RCC 7860 (cell line): ENCODE measurements at places on chromosomes 16 and 17.

DNA sequence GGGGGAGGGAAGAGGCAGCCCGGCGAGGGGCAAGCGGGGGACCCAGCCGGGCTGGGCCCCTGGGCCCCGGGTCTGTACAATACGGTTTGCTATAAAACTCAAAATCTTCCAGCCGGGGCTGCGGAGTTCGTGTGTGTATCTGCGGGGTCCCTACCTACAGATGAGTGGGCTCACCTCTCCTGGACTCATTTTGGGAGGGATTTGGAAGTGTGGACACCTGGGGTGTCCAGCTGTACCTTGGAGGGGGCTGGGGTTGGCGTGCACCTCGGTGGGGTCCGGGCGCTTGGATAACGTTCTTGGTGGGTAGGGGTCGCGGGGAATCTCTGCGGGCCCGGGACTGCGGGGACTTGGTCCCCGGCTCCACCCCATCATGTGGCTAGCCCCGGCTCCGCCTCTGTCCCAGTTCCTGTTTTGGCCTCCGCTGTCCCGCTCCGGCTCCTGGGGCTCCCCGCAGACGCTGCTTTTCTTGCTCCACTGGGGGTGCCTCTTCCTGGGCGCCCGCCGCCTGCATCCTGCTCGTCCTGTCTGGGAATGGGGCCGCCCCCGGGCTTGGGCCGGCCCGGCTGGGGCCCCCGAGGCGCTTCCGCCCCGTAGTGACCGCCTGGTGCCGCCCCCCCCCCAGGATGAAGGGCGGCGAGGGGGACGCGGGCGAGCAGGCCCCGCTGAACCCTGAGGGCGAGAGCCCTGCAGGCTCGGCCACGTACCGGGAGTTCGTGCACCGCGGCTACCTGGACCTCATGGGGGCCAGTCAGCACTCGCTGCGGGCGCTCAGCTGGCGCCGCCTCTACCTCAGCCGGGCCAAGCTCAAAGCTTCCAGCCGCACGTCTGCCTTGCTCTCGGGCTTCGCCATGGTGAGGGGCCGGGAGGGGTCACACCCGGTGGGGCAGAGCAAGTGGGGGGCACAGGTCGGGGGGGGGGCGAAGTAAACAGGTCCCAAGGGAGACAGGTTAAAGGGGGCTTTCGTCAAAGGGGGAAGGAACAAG is at the start of gene ORAI3:
Gene ORAI3 (plus strand): TSS at position 402 of the 983 bp plus-strand sequence. CDS start 222 bp downstream, at position 624.
- peak; percentile 36 for DNase-seq

DNA sequence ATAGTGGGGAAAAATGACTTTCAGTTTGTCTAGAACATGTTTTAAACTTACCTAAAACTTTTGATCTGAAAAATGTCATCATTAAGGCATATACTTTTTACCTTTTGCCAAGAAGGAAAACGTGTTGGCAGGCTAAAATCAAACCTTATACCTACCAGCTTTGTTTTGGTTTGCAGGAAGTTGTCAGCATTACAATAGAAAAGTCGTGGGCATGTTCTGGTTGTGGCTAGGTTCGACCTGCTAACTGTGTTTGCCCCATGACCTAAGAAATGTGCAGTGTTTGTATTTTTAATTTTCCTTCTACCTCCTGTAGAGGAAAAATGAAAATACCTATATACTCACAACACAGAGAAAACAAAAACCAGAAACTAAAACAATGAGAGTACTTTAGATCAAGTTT is 13.0 kb downstream of the SKAP1 start:
- DNase-seq: no peak

GRCh38 chr16:89909777-89910716 is 8.6 kb upstream of the MC1R start:
- peak; percentile 34 for DNase-seq

- DNase-seq: no peak
Measured at GRCh38 chr16:78439646-78440045, 340.2 kb downstream of the WWOX start.

DNA sequence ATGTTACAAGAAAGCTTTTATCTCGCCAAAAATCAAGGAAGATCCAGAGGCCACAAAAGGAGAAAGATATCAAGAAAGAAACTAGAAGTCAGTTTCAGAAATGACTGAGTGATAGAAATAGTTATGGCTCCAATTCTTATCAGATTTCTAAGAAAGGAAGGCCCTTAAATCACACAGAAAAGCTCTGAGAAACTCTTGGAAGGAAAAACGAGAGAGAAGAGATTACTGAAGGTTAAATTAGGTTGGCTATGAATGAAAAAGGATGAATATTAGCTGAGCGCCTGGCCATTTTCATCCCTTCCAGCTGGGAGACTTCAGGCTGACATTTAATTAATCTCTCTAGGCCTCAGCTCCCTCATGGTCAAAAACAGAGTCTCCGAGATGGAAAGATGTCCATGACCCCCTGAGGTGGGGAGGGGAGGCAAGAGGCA is 72.3 kb downstream of the CYTH1 start:
- DNase-seq: no peak

GRCh38 chr17:29677221-29677791 is 54.6 kb upstream of the CORO6 start:
- no peak for DNase-seq

DNA sequence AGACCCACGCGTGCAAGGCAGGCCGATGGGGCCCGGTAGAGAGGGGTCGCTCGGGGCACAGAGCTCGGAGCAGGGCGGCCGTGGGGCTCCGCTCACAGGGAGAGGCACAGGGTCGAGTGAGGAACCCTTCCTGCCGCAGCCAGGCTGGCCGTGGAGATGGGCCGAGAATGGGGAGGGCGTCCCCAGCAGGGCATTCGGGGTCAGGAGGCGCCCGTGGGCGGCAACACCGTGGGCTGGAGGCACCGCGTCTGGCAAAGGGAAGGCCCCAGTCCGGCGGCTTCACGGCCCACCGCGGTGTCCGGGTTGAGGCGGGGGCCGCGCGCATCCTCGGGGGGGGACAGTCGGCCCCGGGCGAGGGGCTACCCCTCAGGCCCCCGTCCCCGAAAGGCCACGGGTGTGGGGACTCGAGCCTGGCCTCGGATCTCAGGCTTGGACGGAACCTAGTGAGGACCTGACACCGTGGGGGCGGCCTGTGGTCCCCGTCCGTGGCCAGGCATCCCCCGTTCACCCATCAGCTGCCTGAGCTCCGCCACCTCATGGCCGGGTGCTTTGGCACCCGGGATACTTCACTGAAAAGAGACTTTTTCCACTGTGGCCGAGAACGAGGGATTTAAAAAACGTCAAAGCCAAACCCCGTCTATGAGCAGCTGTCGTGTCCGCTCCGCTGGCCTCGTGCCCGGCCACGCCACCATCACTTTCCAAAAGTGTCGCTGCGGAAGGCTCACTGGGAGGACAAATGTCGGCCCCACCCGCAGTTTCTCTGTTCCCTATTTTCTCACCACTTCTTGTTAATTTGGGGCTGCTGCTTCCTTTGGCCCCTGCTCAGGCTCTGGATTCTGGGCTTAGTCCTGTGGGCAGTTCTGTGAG is 73.6 kb downstream of the METRNL start:
- no peak for DNase-seq

- DNase-seq: no peak
Measured at GRCh38 chr17:40779181-40779909, 3.0 kb downstream of the KRT27 start.

DNA sequence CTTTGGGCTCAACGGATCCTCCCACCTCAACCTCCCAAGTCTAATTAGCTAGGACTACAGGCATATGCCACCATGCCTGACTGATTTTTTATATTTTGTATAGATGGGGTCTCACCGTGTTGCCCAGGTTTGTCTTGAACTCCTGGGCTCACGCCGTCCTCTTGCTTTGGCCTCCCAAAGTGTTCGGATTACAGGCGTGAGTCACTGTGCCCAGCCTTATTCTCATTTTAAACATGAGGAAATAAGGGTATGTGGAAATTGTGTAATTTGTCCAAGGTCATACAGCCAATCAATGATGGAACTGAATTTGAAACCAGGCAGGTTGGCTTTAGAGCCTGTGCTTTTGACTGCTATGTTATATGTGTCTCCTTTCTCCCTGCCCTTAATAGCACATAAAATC is 27.4 kb upstream of the AQP8 start:
- DNase-seq: no peak

DNA sequence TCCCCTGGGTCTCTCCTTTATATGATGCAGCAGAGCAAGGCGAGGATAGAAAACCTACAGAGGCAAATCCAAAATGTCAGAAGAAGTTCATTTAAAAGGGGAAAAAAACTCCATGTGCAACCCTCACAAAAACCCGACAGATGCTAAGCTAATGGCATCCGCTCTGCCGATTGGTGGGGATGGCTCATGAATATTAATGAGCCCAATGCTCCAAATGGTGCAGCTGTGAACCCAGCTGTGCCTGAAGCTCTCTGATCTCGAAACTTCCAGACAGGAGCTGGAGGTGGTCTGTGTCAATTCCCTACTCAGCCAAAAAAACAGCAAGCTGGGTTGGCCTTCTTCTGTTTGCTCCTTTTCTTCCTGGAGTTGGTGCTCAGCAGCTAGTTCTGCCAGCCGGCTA is 15.5 kb downstream of the SNX11 start:
- DNase-seq: no peak

- DNase-seq: no peak
Measured at GRCh38 chr17:13297183-13297582, 279.4 kb upstream of the ELAC2 start.

DNA sequence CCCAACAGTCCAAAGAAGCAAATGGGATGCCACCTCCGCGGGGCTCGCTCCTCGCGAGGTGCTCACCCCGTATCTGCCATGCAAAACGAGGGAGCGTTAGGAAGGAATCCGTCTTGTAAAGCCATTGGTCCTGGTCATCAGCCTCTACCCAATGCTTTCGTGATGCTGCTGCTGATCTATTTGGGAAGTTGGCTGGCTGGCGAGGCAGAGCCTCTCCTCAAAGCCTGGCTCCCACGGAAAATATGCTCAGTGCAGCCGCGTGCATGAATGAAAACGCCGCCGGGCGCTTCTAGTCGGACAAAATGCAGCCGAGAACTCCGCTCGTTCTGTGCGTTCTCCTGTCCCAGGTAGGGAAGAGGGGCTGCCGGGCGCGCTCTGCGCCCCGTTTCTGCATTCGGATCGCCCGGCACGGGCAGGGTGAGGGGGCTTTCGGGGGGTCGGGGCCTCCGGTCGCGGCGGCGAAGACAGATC is at the start of gene CDH13:
Gene CDH13 (plus strand): TSS at position 179 of the 471 bp plus-strand sequence.
- DNase-seq: no peak

GRCh38 chr17:73693071-73693470 is 48.8 kb upstream of the SDK2 start:
- DNase-seq: no peak

- no peak for DNase-seq
Measured at GRCh38 chr16:81374550-81374949, 59.8 kb downstream of the GAN start.

GRCh38 chr16:24834459-24835335 is 11.1 kb upstream of the SLC5A11 start:
- peak; percentile 30 for DNase-seq

DNA sequence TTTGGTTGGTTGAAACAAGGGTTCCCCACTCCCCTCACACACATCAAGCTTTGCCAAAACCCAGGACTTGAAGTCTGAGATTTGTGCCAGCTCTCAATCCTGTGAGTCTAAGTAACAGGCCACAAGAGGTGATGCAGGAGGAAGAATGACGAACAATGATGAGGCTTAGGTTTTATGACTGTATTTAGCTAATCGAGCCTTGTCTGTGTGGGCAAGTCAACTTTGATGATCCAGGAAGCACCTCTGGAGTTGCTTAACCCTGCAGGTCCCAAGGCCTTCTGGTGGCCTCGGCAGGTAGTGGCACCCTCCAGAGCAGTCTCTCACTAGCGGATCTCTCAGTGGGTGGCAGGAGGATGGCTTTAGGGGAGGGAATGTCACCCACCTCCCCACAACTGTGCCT is 28.7 kb downstream of the CDK5RAP3 start:
- peak; percentile 50 for DNase-seq

DNA sequence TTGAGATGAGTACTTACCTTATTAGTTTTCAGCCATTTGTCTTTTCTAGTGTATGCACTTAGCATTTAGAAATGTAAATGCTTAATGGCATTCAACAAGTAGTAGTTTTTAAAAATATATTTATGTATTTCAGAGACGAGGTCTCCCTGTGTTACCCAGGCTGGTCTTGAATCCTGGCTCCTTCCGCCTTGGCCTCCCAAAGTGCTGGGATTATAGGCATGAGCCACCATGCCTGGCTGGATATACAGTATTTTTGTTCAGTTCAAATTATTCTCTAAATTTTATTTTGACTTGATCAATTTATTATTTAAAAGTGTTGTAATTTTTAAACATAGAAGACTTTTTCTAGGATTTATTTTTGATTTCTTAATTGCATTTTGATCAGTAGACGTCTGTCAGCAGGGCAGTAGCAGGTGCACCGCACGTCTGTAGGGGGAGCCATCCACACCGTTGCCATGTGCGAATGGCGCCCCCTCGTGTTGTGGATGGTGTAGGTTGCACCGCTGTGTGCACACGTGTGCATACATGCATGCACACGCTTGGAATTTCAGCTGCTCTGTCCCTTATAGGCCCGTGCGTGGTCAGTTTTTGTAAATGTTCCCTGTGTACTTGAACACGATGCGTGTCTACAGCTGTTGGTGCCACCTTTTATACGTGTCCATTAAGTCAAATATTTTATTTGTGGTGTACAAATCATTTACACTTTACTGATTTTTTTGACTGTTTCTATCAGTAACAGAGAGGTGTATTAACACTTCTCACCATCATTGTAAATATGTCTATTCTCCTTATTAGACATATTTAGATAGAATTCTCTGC is 30.6 kb downstream of the RPTOR start:
- DNase-seq: peak; percentile 74

- no peak for DNase-seq
Measured at GRCh38 chr16:1535391-1536291, 2.2 kb downstream of the TMEM204 start.

- no peak for DNase-seq
Measured at GRCh38 chr17:77327181-77327565, 186.4 kb downstream of the SEC14L1 start.

GRCh38 chr17:13441873-13442272 is 159.9 kb downstream of the HS3ST3A1 start:
- DNase-seq: no peak

- no peak for DNase-seq
Measured at GRCh38 chr16:86042996-86043725, 144.2 kb downstream of the IRF8 start.

- peak; percentile 36 for DNase-seq
Measured at GRCh38 chr17:30187573-30187972, 47.9 kb downstream of the SLC6A4 start.

GRCh38 chr16:89319886-89320781 is 102.6 kb downstream of the ZNF778 start:
- peak; percentile 80 for DNase-seq

GRCh38 chr17:45106096-45106495 is 26.2 kb downstream of the PLCD3 start:
- DNase-seq: no peak

DNA sequence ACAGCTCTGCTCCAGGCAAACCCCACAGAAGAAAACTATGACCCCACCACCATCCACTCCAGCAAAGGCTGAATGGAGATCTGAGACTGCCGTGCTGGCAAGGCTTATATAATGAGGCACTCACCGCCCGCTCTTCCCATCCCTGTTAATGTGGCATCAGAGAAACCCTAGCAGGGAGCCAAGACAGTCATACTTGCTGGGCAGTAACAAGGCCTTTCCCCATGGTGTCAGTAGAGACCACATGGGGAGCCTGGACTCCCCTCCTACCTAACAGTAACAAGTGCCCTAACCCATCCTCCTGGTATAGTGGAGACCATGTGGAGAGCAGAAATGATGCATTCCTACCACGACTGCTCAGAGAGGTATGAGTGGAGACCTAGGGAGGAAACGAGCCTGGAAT is 235.2 kb downstream of the C16orf78 start:
- DNase-seq: no peak

GRCh38 chr17:81044764-81045589 is 10.0 kb downstream of the BAIAP2 start:
- peak; percentile 97 for DNase-seq

- no peak for DNase-seq
Measured at GRCh38 chr16:87131061-87131995, 185.9 kb downstream of the C16orf95 start.
